ENCODE measurements at places on chromosomes 11 and 22. TPM values are rescaled to one million over a fixed set of nuclear protein-coding genes. Genes with fewer than 3 reads are reported as not detected.
A peak's percentile ranks its signal among the peaks of the same experiment; 100 is the strongest.

CRYBB1 gene
- 0.30 TPM for total RNA-seq

TRPM5 gene
- not detected for total RNA-seq

GALNT18 gene
- total RNA-seq, result 15.1 TPM

ZMAT5 gene
- total RNA-seq, result 16.8 TPM

EFCAB6 gene
- not detected for total RNA-seq

- H3K27ac ChIP-seq, result no peak overlapping the region
- H3K4me3 ChIP-seq, result no peak overlapping the region
- no peak for DNase-seq
- H3K36me3 ChIP-seq, result no peaks in the 10 kb centered on the region
- H3K4me1 ChIP-seq, result no peaks in the 10 kb centered on the region
- no peaks in the 10 kb centered on the region for H3K27me3 ChIP-seq
Measured at GRCh38 chr22:36184433-36185025, 17.1 kb downstream of the APOL4 start.

- H3K27me3 ChIP-seq, result no peaks in the 10 kb centered on the region
- H3K27ac ChIP-seq, result no peak overlapping the region
- H3K4me1 ChIP-seq, result no peaks in the 10 kb centered on the region
Measured at GRCh38 chr11:132590986-132591385, 941.3 kb downstream of the OPCML start.

- no peak within 1 kb of the TSS for H3K27ac ChIP-seq
- H3K27me3 ChIP-seq, result no peaks in the 10 kb centered on the region
- no peak within 1 kb of the TSS for H3K4me3 ChIP-seq
- no peaks in the 10 kb centered on the region for H3K4me1 ChIP-seq
- H3K36me3 ChIP-seq, result no peaks in the 10 kb centered on the region
Measured at GRCh38 chr11:118883368-118884071, at the start of gene CXCR5. Gene CXCR5, plus strand, starts transcription at chr11:118883892. Its CDS starts 50 bp downstream, at chr11:118883942.

- H3K27ac ChIP-seq, result no peak overlapping the region
- no peak for DNase-seq
- peak overlapping the region; percentile 70 for H3K4me3 ChIP-seq
- no peaks in the 10 kb centered on the region for H3K27me3 ChIP-seq
Measured at GRCh38 chr11:120326228-120326627, 1.1 kb downstream of the TLCD5 start.

DNA sequence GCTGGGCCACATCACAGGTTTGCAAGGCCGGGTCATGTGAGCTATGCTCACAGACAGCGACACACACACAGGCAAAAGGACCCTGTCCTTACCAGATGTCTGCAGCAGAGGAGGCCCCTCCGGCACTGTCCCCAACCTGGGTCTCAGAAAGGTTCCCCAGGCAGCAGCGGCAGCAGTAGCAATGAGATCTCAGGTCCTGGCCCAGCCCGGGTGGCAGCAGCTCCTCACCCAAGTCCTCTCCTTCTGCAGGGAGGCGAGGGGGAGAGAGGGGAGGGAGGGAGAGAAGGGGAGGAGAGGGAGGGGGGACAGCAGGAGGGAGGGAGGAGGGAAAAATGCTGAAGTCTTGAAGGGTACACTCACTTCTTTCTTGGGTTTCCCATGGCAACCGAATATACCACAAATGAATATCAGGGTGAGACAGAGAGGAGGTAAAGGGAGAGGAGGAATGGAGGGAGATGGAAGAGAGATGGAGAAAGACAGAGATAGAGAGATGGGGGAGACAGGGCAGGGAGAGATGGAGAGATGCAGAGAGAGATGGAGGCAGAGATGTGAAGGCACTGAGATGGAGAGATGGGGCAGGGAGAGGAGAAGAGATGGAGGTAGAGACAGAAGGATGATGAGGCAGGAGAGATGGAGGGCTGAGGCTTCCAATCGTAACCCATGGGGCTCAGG lies 9.5 kb downstream of the ELFN2 start:
- H3K27ac ChIP-seq, result no peak overlapping the region
- H3K36me3 ChIP-seq, result no peaks in the 10 kb centered on the region
- peaks cover 13% of the 10 kb centered on the region for H3K27me3 ChIP-seq
- no peaks in the 10 kb centered on the region for H3K4me1 ChIP-seq
- no peak overlapping the region for H3K4me3 ChIP-seq
- DNase-seq, result no peak

GRCh38 chr11:71238285-71238875 lies 14.0 kb downstream of the SHANK2 start:
- H3K27me3 ChIP-seq, result no peaks in the 10 kb centered on the region
- H3K4me3 ChIP-seq, result no peak overlapping the region
- no peak for DNase-seq

DNA sequence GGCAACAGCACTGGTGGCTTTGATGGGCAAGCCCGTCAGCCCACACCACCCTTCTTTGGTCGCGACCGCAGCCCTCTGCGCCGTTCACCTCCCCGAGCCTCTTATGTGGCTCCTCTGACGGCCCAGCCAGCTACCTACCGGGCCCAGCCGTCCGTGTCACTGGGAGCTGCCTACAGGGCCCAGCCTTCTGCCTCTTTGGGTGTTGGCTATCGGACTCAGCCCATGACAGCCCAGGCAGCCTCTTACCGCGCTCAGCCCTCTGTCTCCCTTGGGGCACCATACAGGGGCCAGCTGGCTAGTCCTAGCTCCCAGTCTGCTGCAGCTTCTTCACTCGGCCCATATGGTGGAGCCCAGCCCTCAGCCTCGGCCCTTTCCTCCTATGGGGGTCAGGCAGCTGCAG lies 8.0 kb downstream of the RBM14 start:
- no peak for DNase-seq
- H3K27ac ChIP-seq, result no peak overlapping the region
- H3K4me1 ChIP-seq, result no peaks in the 10 kb centered on the region
- no peak overlapping the region for H3K4me3 ChIP-seq

GRCh38 chr11:9565822-9566560 lies 7.5 kb upstream of the WEE1 start:
- H3K36me3 ChIP-seq, result no peaks in the 10 kb centered on the region
- H3K27me3 ChIP-seq, result no peaks in the 10 kb centered on the region
- H3K4me1 ChIP-seq, result peaks cover 37% of the 10 kb centered on the region
- DNase-seq, result peak; percentile 90
- peak overlapping the region; percentile 88 for H3K27ac ChIP-seq

DNA sequence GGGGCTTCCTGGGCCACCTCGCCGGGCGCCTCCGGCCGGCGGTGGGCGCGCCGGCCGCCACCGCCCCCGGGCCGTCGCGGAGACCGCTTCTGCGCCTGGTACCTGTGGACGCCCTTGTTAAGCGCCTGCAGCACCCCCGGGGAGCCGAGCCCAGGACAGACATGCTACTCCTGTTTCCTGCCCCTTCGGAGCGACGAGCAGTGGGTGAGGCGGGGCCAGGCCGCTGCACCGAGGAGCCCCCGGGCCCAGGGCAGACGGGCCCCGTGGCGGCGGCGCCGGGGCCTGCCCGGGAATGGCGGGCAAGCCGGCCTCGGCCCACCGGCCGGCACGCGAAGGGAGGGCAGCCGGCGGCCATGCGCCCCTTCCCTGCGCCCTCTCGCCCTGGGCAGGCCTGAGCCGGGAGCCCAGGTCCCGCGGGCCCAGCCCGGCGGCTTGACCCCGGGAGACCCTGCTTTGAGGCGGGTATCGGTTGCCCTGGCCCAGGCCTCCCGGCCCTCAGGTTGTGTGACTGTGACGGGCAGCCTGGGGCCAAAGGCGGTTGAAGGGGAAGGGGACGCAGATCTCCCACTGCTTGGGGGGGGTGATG lies 789 bp upstream of the KDM2A start:
- no peak for DNase-seq
- H3K27ac ChIP-seq, result peak overlapping the region; percentile 85
- H3K36me3 ChIP-seq, result no peaks in the 10 kb centered on the region
- peak overlapping the region; percentile 76 for H3K4me3 ChIP-seq
- no peaks in the 10 kb centered on the region for H3K4me1 ChIP-seq

GRCh38 chr11:26186389-26186788 lies 145.5 kb upstream of the ANO3 start:
- H3K4me3 ChIP-seq, result no peak overlapping the region
- no peak overlapping the region for H3K27ac ChIP-seq
- no peaks in the 10 kb centered on the region for H3K27me3 ChIP-seq
- no peaks in the 10 kb centered on the region for H3K4me1 ChIP-seq
- H3K36me3 ChIP-seq, result no peaks in the 10 kb centered on the region
- no peak for DNase-seq

DNA sequence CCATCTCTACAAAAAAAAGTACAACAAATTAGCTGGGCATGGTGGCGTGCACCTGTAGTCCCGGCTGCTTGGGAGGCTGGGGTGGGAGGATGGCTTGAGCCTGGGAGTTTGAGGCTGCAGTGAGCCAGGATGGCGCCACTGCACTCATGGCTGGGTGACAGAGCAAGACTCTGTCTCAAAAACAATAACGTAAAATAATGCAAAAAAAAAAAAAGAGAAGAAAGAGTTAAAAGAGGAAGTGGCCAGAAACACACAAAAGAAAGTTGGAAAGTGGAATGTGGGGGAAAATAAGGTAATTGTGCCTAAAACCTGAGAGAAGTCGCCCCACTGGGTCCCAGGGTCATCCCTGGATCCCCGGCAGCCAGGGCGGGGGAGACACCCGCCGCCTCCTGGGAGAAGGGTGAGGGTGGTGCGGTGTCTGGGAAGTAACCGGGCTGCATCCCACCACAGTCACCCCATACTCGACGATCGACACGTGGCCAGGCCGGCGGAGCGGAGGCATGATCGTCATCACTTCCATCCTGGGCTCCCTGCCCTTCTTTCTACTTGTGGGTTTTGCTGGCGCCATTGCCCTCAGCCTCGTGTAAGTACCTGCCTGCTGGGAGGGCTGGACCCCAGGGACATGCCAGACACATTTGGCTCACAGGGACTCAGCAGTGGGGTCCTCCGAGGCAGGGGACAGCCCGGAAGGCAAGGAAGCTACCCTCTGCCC lies 8.1 kb downstream of the UPK3A start:
- no peak overlapping the region for H3K4me3 ChIP-seq
- DNase-seq, result no peak
- no peaks in the 10 kb centered on the region for H3K4me1 ChIP-seq
- H3K27ac ChIP-seq, result no peak overlapping the region
- no peaks in the 10 kb centered on the region for H3K27me3 ChIP-seq
- H3K36me3 ChIP-seq, result no peaks in the 10 kb centered on the region

Measured in SJCRH30 (cell line).